Activated CD8-positive, alpha-beta memory T cell treated with anti-CD3 and anti-CD28 coated beads, Interleukin-2, amount 10 ng/mL, durations not matched to agents 7 days and 5 days (primary cell): ENCODE measurements at places on chromosomes 11 and 22. TPM values are rescaled to one million over a fixed set of nuclear protein-coding genes. Genes with fewer than 3 reads are reported as not detected.
A peak's percentile ranks its signal among the peaks of the same experiment; 100 is the strongest.

GRCh38 chr11:78363024-78363619 is 54.5 kb downstream of the GAB2 start:
- peaks cover 2% of the 10 kb centered on the region for H3K4me1 ChIP-seq
- H3K36me3 ChIP-seq: peaks cover under 1% of the 10 kb centered on the region
- H3K27ac ChIP-seq: no peak overlapping the region
- H3K27me3 ChIP-seq: no peaks in the 10 kb centered on the region
- no peak for DNase-seq

Gene PANX2
- 1.3 TPM for total RNA-seq

Gene OR2AG2
- total RNA-seq: not detected

Gene YAP1
- total RNA-seq: not detected

DNA sequence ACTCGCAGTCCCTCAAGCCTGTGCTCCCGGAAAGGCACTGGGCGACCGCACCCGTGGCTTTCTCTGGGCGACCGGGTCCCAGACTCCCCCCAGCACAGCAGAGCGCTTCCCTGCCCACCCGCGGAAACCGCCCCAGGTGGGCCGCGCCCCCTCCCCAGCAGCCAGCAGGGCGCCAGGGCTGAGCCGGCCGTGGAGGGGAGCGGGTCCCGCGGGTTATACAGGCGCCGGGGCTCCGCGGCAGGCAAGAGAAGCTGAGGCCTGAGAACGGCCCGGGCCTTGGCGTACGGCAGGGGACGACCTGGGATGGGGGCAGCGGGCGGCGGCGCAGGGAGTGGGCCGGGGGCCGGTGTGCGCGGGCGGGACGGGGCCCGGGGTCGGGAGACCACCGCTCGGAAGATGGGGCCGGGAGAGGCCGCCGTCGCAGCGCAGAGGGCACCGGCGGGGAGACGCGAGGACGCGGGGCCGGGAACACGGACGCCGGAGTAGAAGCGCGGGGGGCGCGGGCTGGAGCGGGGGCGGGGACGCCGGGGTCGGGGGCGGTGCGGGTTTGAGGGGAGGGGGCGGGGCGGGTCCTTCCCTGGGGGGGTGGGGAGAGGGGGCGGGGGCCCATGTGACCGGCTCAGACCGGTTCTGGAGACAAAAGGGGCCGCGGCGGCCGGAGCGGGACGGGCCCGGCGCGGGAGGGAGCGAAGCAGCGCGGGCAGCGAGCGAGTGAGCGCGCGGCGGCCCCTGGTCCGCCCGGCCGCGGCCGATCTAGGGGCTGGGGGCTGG is at the start of gene MDK:
MDK (plus strand) TSS at position 622 of the 771 bp plus-strand sequence. CDS start 389 bp downstream, outside the sequence.
- peaks cover 23% of the 10 kb centered on the region for H3K27me3 ChIP-seq
- H3K36me3 ChIP-seq: peaks cover 10% of the 10 kb centered on the region
- H3K4me3 ChIP-seq: peak within 1 kb of the TSS; percentile 66
- H3K4me1 ChIP-seq: peaks cover 14% of the 10 kb centered on the region
- DNase-seq: no peak

DNA sequence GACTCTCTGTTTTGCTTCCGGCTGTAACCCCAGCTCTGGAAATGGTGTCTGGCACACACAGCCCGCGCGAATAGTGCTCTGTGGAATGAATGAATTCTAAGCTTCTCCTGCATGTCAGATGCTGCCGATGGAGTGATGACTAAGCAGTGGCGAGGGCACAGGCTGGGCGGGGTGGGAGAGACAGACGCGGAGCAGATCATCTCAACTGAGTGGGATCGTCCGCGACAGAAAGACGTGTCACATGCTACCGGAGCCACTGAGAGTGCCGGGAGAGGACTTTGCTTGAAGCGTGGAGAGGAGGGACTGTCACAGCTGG is 334.5 kb downstream of the CTTN start:
- no peaks in the 10 kb centered on the region for H3K36me3 ChIP-seq
- no peak overlapping the region for H3K27ac ChIP-seq

DNA sequence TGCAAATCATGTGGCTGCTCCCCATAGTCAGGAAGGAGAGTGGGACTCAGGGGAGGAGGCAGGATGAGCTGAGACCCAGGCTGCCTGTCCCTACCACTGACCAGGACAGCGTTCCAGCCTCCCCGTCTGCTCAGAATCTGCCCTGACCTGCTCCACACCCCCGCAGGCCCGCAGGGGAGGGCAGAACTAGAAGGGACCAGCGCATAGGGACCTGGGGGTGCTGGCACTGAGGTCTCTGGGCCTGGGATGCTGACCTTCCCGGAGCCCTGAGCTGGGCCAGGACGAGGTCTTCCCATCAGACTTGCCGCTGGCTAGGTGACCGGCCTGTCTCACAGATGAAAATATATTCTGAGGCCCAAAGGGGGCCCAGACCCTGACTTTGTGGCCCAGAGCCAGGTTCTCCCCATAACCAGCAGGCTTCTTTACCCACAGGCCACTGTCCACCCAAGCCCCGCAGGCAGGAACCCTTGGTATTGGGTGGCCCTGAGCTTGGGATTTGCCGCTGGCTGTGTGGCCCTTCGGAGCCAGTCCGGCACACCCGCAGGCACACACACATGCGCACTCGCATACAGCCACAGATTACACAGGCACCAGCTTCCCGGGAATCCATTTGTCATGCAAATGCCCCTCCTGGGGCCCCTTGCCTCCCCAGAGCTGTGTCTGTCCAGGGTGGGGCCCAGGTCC is 13.8 kb upstream of the PIM3 start:
- peaks cover 7% of the 10 kb centered on the region for H3K4me1 ChIP-seq
- no peaks in the 10 kb centered on the region for H3K27me3 ChIP-seq
- no peak overlapping the region for H3K4me3 ChIP-seq
- no peak for DNase-seq
- H3K36me3 ChIP-seq: no peaks in the 10 kb centered on the region

Gene TRPM5
- not detected for total RNA-seq
